ENCODE measurements at places on chromosomes 7 and 10.

GRCh38 chr7:44469461-44470134, 20.9 kb downstream of the NUDCD3 start:
- no peak for DNase-seq

GRCh38 chr10:95451568-95452524, 109.3 kb downstream of the SORBS1 start:
- DNase-seq, result no peak

DNA sequence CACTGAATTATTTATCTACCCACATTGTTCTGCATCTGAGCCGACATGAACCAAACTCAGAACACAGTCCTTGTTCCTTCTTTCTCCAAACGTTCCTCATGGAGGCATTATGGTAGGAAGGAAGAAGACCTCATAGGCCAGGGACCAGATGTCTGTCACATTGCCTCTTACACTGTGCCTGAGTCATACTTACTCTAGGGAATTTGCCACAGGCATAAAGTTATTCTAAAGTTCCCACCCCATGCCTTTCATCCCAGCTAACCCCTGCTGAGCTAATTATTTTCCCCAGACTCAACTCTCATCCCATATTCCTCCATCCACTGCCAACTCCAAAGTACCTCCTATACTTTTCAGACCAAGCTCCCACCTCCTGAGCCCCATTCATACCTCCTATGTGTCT, 21.2 kb downstream of the MAT1A start:
- DNase-seq, result no peak

DNA sequence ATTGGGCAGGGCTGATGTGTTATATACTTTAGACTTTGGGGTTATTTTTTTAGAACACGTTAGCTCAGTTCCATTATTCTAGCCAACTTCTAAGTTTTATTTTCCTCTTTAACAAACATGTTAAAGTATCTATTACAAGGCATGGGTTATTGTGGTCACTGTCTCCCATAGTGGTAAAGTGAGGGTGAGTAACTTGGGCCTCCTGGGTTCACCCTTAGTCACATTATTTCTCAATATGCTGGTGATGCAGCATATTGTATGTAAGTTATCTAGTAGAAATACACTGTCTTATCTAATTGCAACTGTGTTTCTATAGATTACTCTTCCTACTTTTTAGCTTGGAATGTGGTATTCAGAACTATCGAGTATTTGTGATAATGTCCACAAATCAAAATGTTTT, 65.9 kb downstream of the BBS9 start:
- no peak for DNase-seq

DNA sequence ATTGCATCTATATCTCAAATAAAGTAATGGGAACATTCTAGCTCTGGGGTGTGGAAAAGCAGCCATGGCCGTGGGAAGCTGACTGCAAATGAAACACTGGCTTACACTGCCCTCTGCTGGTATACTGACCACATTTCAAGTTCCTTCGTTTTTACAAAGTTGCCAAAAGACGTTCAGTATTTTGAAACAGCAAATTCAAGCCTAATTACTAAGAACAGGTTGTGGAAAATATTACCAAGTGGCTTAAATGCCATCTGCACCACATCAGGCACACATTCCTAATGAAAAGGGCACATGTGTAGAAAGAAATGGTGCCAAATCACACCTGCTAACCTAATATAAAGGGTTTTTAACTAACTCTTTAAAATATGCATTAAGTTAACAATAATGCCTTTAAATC, 83.9 kb downstream of the JAZF1 start:
- DNase-seq, result peak; percentile 60

DNA sequence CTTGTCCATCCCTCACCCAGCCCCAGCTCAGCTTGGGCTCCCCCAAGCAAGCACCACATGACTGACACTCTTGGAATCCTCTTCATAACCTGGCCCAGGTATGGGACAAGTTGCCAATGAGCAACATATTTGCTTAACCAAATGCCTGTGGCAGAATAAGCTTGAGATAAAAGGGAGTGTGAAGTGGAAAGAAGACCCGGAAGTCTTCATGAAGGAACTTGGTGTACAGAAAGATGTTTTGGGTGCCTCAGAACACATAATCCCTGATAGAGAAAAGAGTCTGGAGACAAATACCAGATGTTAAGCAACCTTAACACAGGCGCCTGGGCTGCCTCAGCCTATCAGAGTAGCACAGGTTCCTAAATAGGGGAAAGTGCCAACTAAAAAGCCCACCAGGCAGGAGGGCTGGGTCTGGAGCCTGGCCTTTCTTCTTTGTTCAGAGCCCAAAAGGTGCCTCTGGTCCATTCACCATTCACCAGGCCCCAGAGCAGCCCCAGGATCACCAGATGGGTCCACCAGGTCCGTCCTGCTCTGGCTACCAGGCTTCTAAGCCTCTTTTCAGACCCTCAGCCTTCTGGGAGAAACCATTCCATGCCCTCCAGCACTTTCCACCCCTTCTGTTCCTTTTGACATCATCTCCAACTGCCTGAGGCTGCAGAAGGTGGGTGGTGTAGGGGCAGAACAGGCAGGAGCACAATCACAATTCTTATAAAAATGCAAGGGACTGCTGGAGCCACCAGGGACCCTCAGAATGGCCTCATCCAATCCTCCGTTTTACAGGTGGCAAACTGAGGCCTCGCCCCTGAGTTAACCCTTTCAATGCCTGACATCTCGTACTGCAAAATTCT, 22.6 kb downstream of the KCNMA1 start:
- DNase-seq, result no peak

DNA sequence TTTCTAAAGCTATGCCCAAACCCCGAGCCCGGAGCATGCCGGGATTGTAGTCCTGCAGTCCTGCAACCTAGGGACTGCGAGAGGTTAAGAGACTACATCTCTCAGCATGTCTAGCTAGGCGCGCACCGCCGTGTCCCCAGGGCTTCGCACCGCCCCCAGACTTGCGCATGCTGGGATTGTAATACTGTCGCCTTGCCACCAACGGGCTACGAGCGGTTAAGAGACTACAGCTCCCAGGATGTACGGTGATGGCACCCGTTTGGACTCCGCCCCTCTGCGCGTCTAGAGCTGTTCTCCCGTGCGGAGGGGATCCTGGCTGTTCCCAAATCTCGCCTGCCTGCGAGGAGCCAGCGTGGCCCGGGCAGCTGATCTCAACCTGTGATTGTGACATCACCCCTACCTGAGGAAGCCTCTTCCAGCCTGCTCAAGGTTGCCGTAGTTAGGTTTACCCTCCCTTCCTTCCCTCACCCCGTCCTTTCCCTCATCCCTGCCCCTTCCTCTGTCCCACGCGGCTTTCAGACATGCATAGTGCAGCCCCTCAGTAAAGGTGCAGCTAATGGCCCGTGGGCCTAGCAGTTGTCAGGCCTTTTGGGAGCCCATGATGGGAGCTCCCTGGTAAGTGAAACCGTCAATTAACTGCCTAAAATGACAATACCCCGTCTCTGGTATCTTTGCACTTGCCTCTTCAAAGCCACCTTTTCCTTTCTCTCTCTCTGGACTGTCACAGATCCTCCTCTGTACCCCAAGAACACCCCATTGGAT, 6.3 kb upstream of the ZNF736 start:
- DNase-seq, result peak; percentile 51

- DNase-seq, result no peak
These were observed 30.6 kb upstream of the TAX1BP1 start for GRCh38 chr7:27709137-27710075.

GRCh38 chr7:39958038-39958437, 8.0 kb downstream of the CDK13 start:
- no peak for DNase-seq

- DNase-seq, result peak; percentile 73
These were observed at the start of gene HHEX for GRCh38 chr10:92689663-92690210. HHEX (plus strand) TSS chr10:92689955; CDS start chr10:92689987, 32 bp downstream.

GRCh38 chr10:113045147-113046055, 95.4 kb downstream of the TCF7L2 start:
- DNase-seq, result no peak

DNA sequence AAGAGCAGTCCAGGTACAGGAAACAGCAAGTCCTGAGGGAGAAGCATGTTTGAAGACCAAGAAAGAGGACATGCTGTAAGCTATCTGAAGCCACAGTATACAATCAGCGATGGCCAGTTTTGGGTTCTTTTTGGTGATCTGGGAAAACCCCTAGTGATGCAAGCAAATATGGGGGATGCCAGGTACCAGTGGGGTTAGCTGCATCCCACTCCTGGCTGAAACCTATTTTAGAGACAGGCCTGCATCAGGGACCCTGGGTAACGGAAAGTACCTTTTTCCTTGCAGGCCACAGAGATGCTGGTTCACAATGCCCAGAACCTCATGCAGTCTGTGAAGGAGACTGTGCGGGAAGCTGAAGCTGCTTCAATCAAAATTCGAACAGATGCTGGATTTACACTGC, 32.9 kb downstream of the AP3M1 start:
- no peak for DNase-seq

- no peak for DNase-seq
These were observed 102.7 kb upstream of the NPTX2 start for GRCh38 chr7:98514211-98515031.

- DNase-seq, result peak; percentile 76
These were observed at the start of gene SAMD9 for GRCh38 chr7:93117852-93118530. SAMD9 (minus strand) TSS chr7:93117979; CDS start chr7:93106097, 11,882 bp downstream.

GRCh38 chr10:93126483-93127052, 52.9 kb downstream of the CYP26A1 start:
- DNase-seq, result no peak

DNA sequence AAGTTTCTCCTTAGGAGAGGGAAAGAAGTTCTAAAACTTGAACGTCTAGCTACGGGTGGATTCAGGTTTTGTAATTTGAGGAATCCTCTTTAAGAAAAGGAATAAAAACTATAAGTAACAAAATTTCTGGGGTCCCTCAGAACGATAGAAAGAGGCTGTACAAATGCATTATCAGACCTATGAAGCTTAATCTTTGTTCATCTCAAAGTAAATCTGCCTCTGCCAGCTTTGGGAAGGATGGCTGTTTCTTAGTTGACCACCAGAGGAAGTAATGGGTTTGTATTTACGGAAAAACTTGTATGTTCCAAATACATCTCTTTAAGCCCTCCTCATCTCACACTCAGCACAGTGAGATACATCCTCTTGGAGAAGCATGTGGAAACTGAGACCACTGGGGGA, 864 bp downstream of the PSTK start:
- DNase-seq, result peak; percentile 51

DNA sequence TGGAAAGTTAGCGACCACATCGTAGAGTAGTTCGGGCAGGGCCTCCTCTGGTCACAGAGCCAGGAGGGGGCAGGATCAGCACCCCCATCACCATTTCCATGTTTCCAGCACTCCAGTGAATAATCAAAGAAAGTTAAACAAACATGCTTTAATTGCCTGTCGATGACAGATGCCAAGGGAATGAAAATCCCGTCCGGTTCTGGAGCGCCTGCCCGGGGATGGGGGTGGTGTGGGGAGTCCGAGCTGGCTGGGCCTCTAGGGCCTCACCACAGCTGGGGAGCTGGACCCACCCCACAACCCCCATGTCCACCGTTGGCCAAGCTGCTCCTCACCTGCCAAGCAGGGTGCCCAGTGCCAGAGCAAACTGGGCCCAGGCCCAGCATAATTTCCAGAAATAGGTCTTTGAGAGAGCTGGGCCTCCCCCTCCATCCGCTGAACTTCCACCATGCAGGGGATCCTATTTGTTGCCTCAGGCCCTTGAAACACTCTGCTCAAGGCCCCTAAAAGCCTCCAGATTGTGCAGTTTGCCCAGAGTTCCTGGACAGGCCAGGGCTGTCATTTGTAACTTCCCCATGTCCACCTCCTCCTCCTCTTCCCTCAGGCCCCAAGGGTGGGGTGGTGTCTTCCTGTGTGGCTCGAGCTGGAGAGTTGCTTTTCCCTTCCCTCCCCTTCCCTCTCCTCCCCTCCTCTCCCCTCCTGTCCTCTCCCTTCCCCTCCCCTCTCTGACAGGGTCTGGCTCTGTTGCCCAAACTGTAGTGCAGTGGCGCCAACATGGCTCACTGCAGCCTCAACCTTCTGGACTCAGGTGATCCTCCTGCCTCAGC, 101.0 kb downstream of the MYL10 start:
- no peak for DNase-seq

- DNase-seq, result no peak
These were observed 222.1 kb upstream of the FAM3C start for GRCh38 chr7:121618182-121618581.

DNA sequence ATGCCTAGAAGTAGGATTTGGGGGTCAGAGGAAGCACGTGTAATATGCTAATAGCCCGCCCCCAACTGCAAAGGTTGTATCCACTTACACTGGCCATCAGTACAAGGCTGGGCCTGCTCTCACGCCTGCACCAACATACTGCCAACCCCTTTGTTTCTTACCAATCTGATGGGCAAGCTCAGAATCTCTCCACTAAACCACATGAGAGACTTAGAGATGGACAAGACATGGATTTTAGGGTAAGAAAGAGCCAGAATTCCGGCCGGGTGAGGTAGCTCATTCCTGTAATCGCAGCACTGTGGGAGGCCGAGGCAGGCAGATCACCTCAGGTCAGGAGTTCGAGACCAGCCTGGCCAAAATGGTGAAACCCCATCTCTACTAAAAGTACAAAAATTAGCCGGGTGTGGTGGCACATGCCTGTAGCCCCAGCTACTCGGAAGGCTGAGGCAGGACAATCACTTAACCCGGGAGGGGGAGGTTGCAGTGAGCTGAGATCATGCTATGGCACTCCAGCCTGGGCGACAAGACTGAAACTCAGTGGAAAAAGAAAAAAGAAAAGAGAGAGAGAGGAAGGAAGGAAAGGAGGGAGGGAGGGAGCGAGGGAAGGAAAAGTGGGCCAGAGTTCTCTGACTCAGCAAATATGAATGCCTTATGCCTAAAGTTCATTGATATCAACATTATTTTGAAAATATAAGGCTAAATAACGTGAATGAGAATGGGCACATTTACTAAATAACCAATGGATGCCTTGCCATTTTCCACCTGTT, 162.2 kb downstream of the SLIT1 start:
- DNase-seq, result no peak

GRCh38 chr10:132494866-132495630, 42.5 kb upstream of the INPP5A start:
- no peak for DNase-seq

DNA sequence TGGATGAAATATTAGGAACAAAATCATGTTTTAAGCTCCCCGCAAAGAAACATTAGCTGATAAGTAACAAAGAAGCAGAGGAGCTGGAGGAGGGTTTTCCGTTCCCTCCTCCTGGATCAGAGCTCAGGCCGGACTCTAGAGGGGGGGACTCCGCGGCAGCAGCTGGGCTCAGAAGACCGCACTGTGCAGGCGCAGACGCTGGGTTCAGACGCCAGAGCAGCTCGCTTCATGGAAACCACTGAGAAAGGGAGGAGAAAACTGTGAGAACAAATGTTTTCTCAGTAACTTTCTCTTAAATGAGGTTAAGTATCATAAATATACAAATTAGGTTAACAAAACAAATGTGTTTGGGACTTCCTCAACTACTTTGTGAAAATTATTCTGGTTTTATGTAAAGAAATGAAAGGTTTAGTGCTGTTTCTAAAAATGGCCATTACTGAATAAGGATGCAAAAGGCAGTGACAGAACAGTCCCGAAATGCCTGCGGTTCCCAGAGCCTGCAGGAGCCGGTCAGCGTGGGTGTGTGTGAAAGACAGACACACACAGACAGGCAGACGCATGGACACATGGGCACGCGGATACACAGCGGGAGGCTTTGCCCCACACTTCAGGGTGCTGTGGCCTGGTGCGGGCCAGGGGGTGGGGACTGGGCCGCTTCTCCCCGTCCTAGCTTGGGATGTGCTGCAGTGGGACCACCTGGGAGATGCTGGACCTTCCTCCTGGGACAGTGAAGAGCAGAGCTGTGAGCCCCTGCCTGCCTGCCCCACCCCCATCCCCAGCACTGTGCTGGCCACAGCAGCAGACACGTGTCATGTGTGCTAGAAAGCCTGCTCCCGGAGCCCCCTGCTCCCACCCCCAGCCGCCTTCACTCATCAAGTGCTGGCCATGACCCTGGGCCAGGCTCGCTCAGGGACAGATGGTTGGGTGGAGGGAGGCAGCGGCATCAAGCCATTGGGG, 20.3 kb upstream of the ADGRA1 start:
- DNase-seq, result no peak

Measured in kidney capillary endothelial cell (primary cell).